ENCODE measurements at places on chromosomes 13 and 19.
A peak's percentile ranks its signal among the peaks of the same experiment; 100 is the strongest.

DNA sequence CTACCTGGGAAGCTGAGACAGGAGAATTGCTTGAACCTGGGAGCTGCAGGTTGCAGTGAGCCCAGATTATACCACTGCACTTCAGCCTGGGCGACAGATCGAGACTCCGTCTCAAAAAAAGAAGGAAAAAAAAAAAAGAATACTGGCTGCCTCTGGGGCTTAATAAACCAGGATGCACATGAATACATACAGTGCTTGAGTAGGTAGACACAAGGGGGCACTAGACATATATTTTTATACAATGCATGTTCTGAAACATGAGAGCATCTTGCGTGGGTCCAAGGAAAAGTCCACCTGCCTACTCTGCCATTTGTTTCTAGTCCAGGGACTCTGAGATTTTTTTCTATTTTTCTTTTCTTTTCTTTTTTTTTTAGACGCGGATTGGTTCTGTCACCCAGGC, 31.2 kb downstream of the KEAP1 start:
- DNase-seq, result peak; percentile 30

GRCh38 chr13:106083620-106084350, 451.7 kb downstream of the EFNB2 start:
- peak; percentile 19 for DNase-seq

DNA sequence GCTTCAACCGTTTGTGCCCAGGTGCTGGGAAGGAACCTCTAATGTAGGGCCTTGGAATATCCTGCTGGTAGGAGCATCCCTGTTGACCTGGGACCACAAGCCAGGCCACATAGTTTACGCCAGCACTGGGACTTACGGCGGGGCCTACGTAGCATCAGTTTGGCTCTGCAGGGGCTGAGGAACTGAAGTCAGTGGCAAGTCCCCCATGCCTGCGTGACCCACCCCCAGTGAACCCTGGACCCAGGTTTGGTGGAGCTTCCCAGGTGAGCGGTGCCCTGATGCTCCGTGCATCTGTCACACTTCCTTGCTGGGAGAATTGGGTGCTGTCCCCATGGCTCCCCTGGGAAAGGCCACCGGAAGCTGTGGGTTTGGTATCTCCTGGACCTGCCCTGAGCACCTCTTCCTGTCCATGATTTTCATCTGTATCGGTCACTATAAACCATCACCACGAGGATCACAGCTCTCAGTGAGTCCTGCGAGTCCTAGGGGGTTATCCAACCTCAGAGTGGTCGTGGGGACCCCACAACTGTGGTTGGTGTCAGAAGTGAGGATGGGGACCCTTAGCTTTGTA, 9.9 kb downstream of the SIGLEC11 start:
- no peak for DNase-seq

GRCh38 chr19:5851302-5851701, at the start of gene FUT3:
FUT3 (minus strand) TSS chr19:5851449.
- DNase-seq, result no peak

GRCh38 chr19:11089254-11090013, at the start of gene LDLR:
LDLR (plus strand) TSS chr19:11089463; CDS start chr19:11089549, 86 bp downstream.
- peak; percentile 96 for DNase-seq

- DNase-seq, result no peak
Measured at GRCh38 chr19:48394331-48395169, 1.1 kb downstream of the GRIN2D start.

All from inflammatory macrophage treated with lipopolysaccharide for 1 hour (primary cell).